Stimulated activated CD4-positive, alpha-beta T cell treated with anti-CD3 and anti-CD28 coated beads, Interleukin-15, amount 100 ng/mL, for 1 hour (primary cell): ENCODE measurements at places on chromosomes 7 and 10.
A peak's percentile ranks its signal among the peaks of the same experiment; 100 is the strongest.

- no peak for DNase-seq
These were observed 109.1 kb downstream of the DNAJB6 start for GRCh38 chr7:157445956-157446295.

GRCh38 chr10:8637640-8638039, 583.2 kb downstream of the GATA3 start:
- no peak for DNase-seq

- no peak for DNase-seq
These were observed 77.1 kb upstream of the DUSP5 start for GRCh38 chr10:110420401-110421193.

- no peak for DNase-seq
These were observed 52.3 kb upstream of the OPN4 start for GRCh38 chr10:86601956-86602602.

GRCh38 chr10:69483963-69484362, 32.7 kb downstream of the TSPAN15 start:
- no peak for DNase-seq

DNA sequence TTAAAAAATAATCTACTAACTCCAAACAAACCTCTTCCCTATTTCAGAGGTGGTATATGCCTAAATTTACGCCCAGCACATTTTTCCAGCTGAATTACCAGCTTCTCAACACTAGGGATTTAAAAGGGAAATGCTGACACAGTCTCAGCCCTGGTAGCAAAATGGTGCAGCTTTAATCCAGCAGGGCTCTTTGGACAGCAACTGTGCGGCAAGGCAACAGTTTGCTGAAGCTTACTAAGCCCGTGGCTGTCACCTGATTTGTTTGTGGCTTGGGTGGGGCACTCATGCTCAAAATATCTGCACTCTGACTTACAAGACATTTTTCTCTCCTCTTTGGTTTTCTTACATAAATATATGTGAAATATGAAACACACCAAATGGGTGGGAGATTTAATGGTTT, 206.7 kb downstream of the POU6F2 start:
- no peak for DNase-seq

DNA sequence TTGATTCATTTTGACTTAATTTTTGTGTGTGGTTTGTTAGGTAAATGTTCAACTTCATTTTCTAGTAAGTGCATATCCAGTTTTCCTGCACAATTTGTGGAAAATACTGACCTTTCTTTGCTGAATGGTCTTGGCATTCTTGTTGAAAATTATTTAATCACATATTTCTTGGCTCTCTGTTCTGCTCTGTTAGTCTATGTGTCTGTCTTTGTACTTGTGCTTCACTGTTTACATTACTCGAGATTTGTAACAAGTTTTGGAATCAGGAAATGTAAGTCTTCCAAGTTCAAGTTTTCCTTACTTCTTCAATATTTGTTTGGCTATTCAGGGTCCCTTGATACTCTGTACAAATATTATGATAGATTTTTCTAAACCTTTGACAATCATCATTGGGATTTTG, 838.2 kb upstream of the POM121L12 start:
- no peak for DNase-seq

DNA sequence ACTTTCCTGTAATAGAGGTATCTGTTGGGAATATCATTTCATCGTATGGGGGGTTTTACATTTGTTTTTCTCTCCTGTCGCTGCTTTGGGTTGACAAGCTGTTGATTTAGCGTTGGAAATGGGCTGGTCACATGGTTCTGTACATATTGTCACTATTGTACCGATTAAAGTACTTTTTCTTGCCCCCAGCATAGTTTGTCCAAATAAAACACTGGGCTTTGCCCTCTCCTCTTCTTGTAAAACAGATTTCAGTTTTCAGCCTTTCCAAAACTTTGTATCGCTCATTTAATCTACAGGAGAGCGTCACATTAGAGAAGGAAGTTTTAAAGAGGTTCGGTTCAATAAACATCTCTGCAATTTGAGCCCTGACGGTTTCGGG, 4.0 kb downstream of the BMI1 start:
- DNase-seq: no peak

DNA sequence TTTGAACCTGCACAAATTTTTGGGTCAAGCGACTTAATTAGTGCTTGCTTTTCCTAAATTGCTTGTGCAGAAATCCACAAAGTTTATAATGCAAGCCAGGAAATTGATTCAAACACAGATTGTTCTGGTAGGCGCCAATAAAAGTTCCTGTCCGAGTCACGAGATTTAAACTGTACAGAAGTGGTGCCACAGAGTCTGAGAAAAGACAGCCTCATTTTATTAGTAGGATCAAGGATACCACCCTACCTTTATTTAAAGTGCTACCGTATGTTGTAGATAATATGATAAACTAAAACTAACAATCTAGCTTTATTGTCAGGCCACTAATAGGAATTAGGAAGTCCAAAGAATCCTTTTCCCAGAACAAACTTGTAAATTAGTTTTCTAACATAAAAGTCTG, 696.7 kb downstream of the TNS3 start:
- DNase-seq: no peak

DNA sequence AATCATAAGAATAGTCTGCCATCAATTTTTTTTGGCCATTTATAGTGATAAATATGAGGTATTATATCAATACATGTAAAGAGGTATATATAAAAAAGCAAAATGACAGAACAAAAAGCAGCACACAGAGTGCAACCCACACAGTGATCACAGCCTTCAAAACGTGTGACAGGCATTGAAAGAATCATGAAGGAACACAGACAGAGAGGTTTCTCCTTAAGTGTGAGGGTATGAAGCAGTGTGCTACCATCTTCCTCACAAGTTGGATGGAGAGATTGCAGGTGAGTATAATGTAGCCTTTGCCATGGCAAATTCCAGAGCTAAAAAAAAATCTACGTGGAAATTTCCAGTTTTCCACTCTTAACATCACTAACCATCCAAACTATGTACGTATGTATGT, 19.6 kb upstream of the EPC1 start:
- DNase-seq: no peak

DNA sequence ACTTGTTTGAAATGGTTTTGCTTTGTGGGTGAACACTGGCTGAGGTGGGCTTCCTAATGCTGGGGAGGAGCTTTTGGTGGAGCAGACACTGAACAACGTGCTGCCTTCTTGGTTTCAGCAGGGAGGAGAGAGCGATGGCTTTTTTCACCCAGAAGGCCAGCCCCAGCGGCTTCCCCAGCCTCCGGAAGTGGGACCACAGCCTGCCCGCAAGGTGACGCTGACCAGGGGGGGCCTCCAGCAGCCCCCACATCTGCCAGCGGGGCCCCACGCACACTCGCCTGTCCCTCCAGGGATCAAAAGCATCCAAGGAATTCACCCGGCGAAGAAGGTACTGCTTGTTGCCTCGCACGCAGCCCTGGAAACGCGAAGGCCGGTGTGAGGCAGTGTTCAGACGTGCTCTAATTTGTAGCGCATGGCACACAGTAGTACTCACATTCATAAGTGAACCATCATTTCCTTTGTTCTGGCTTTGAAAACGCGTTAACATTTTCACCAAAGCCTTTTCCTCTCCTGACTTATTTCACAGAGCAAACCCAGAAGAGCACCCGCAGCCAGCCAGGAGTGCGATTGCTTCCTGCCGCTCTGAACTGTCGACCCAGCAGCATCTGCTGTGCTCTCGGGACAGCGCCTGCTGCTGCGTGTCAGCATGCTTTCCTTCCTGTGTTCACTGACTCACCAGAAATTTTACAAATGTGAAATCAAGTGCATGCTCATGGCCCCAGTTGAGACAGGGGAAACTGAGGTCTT, 48.4 kb downstream of the SHH start:
- peak; percentile 24 for DNase-seq

DNA sequence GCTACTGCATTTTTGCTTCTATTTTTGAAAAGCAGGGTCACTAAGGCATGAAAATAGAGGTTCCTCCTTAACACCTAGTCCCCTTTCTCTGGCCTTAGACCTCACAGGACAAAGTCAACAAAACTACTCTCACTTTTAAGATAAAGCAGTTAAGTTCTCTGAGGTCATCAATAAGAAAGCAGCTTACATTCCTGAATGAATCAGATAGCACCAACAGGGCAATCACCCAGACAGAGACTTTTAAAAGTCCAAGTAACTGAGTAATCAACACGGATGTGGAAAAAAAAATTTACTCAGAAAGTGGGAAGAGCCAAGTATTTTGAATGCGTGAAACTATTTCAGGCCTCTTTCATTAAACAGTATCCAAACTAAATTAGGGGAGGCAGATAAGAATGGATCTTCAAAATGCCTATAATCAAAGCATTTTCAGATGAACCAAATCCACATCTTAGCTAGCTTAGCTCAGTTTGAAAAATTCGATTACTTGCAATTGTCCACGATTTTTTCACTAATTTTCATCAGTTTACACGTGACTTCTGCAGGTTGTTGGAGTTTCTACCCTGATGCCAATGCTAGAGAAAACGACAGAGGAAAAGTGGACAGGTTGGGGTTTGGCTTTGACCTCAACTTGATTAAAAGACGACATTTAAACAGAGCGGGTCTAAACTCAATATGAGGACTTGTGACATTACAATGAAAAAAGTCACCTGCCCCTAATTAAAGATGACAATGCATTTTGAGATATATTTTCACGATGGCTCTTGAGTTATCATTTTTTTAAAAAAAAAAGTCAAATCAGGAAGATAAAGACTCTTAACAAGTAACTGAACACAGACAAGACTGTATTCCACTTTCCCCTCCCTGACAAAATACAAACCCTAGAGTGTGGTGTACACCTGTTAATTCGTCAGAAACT, 1.6 kb downstream of the BEND7 start:
- DNase-seq: no peak

- no peak for DNase-seq
These were observed 6.9 kb downstream of the MYOF start for GRCh38 chr10:93475227-93475626.

DNA sequence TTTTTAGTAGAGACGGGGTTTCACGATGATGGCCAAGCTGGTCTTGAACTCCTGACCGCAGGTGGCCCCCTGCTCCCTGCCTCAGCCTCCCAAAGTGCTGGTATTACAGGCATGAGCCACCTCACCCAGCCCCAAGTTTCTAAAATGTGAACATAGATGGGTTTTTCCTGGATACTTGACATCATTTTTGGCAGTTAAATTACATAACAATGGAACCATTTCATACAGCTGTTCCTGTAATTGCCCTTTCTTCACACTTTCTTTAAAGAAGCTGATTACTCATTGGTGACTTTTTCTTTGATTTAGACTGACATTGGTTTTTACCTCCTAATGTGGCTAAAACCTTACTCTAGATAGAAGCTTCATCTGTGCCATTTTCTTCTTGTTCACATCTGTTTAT, 5.9 kb downstream of the ZKSCAN1 start:
- DNase-seq: no peak

DNA sequence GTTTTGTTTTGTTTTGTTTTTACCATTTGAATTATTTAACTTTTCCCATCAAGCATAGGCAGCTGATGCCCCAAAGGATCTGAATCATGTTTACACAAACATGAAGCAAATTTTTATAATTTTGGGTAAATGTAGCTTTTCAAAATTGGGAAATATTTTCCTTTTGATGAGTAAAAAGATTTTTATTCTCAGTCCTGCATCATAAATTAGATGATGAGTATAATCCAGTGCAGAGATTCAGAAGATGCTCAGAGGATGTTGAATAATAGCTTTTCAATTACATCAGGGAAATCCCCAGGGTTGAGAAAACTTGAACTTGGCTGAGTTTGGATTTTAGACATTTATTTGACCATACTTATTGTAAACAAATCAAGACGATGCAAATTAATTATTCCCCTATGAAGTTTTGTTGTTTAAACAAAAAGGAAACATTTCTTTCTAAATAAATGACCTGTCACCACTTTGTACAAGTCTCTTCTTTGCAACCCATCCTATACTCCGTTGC, 121.7 kb downstream of the FAM204A start:
- DNase-seq: no peak

DNA sequence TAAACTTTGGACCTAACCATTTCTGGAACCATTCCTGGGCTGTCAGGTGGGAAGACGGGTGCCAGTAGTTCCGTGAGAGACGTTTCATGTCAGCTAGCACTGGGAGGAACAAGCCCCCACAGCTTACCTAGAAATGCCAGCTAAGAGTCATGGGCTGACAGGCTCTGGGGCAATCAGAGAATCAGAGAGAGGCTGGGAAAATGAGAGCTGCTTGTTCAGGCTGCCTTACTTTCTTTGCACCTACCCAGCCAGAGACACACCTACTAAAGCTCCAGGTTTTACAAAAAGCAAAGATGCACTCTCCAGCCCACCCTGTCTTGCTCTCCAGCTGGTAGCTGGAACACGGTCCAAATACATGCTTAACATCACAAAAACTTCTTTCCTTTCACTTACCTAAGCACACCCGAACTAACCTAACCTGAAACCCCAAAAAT, 688 bp downstream of the PTN start:
- DNase-seq: no peak

GRCh38 chr7:138932427-138932826, 48.8 kb downstream of the KIAA1549 start:
- no peak for DNase-seq

DNA sequence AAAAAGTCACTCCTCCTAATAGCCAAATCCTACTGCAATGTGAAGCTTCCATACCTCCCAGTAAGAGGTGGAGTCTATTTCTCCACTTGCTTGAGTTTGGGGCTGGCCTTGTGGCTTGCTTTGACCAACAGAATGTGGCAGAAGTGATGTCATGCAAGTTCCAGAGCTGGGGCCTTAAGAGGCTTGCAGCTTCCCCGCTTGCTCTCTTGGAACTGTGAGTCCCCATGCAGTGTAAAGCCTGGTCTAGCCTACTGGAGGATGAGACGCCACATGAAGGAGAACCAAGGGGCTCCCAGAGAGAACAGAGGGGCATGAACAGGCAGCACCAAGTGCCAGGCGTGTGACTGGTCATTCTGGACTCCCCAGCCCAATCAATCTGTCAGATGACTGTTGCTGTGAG, 58.6 kb upstream of the OPALIN start:
- DNase-seq: no peak

- DNase-seq: no peak
These were observed 258.6 kb downstream of the PAXIP1 start for GRCh38 chr7:154744256-154744860.

GRCh38 chr10:28217848-28218247, 85.0 kb downstream of the MPP7 start:
- no peak for DNase-seq

DNA sequence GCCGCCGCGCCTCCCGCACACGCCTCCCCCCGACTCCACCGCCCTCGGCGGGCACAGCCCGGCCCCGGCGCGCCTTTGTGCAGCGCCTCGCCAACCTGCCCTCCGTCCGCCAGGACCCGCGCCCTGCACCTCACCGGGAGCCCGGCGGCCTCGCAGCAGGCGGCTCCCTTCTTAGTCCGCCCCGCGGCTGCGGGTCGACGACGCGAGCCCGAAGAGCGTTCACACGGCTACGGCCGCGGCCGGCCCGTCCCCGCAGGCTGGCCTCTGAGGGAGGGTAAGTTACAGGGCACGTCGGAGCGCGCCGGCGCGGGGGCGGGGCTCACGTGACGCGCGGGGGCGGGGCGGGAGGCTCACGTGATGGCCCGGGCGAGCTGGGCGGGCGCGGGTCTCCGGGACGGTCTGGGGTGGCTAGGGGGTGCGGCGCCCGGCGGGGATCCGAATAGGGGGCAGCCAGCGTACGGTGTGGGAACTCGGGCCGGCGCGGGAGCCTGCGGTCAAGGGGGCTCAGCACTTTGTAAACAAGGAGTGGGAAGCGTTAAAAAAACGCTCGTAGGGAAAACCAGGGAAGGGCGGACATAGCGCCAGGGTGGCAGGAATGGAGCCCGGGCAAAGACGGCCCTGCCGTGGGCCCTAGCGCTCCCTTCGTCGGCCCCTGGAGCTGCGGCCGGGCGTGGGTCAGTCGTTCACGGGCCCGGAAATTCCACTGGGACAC, at the start of gene ARHGAP12:
Gene ARHGAP12, minus strand, starts transcription at position 283 of the 712 bp plus-strand sequence. CDS start 19,976 bp downstream, outside the sequence.
- DNase-seq: peak; percentile 70
